Posterior cingulate gyrus (tissue), 11 donors: ENCODE measurements at places on chromosomes 5 and 9.

- DNase-seq: no peak
These were observed 633.8 kb downstream of the SLCO4C1 start for GRCh38 chr5:101662263-101662662.

DNA sequence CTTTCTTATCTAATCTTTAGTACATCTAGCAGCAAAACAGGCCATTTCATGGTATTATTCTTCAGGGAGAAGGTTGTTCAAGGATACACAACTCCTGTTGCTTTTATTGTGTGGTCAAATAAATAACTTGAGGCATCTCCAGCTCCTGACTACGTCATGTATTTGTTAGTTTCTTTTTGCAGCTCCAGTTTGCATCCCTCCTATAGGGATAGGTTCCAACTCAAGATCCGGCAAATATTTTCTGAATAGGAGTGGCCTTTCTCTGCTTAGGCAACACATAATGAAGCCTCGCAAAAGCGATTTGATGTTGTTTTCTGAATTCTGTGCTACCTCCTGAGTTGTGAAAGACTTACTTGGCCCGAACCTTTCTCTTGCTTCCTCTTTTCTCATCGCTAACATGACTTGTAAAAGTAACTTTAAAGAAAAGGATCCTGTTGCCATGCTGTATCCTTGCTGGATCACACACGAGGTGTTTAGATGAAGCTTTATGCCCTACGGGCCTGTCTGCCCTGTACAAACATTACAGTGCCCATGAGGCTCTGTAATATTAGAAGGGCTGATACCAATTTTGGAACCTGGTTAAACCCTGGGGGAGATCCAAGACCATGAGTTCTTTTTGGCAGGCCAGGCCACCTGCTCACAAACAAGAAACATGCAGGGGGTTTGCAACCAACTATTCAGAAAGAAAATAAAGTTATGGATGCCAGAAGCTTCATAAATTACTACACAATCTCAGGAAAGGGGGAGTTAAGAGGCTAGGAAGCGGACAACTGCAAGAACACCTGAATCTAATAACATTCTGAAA is 149.8 kb upstream of the FGF10 start:
- no peak for DNase-seq

DNA sequence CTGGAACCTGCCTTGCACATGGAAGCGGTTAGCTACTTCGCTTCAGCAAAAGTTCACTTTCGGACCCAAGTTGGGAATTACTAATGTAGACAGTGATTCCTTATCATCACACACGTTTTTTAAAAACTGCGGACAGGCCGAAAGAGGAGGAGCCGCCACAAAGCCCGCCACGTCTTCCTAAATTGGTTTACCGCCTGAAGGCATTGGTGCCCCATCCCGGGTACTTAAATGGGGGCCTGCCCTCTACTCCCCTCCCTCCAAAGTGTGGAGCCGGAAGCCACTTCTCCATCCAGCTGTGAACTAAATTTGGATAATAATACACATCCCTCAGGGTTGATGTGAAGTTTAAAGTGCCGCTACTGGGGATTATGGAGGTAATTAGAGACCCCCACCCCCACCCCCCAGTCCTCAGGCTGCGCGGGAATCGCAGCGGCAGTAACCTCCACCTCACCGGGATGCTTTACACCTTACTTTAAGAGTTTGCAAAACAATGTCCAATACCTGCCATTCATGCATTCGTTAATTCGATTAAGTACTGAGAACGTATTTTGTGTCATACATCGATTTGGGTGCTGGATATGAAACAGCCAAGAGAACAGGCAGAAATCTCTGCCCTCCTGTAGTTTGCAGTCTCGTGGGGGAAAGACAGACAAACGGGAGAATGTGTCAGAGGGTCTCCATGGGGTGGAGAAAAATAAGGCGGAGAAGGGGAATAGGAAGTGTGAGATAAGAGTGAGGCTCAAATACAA is 937 bp upstream of the MACROH2A1 start:
- no peak for DNase-seq

DNA sequence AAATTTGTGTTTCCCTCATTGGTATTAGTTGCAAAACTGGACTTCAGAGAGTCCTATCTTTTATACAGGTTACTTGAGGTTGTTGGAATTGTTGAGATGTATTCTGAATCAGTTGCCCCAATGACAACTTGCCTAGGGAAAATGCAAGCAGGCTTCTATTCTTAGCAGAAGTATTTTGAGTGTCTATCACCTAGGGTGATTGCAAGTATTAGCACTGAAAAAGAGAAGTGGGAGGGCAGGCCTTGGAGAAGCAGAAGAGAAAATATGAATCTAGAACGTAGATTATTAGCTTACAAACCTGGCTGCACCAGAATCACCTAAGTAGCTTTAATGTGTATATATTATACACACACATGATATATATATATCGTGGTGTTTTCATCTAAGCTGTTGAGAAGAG is 43.2 kb downstream of the ADAMTS12 start:
- DNase-seq: no peak

DNA sequence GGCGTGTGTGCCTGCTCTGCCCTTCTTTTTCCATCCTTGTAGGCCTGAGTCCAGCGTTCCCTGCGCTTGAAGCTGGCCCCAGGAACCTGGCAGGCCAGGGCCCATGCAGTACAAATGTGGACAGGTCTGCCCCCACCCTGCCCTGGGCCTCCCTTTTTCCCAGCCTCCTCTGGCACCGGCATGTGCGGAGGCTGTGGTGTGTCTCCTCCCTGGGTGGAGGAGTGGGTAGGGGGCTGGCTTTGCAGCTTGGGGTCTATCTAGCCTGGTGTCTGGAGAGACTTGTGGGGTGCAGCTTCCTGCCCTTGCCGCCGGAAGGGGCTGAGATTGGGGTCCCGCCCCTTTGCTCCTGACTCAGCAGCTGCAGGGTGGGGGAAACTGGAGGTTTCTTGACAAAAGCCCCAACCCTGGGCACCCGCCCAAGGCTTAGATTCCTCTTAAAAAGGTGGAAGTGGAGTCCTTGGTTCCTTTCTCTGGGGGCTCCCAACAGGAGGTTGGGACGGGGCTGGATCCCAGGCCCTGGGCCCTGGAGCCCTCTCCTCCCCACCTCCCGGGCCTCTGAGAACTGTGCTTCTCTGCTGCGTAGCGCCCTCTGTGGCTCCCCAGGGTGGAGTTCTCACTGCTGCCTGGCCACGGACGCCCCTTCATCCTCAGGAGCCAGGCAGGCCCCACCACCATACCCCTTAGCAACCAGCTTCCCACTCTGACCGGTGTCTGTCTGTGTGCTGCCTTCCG is 18.0 kb downstream of the RXRA start:
- DNase-seq: no peak

DNA sequence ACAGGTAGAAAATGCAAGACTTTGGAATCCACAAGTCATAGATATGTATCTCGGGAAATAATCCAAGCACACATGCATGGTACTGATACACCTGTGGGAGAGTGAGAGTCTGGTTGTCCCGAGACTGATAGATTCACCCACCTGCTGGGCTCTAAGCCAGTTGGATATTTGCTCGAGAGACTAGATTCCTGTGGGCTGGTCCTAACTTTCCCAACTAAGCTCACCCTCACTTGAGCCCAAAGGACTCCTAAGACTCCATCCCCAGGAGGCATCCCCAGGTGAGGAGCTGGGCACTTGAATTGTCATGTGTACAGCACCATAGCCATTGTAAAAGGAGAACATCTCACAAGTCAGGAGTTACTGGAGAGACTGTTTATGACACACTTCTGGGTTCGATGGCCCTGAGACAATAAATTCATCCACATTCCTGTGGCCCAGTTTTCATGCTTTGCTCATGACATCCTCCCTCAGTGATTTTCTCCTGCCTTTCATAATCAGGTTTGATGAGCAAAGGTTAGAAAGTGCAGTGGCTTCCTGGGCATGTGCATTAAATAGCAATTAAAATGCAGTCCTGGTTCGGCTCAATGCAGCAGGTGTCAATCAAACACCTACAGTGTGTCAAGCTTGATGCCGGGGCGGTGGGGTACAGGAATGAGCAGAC is 18.1 kb downstream of the SLC1A1 start:
- DNase-seq: no peak

GRCh38 chr5:94968507-94969095 is 316.3 kb downstream of the MCTP1 start:
- no peak for DNase-seq

GRCh38 chr9:135731454-135731853 is 29.5 kb downstream of the KCNT1 start:
- no peak for DNase-seq

- DNase-seq: no peak
These were observed 22.1 kb downstream of the SARDH start for GRCh38 chr9:133715866-133716563.

- no peak for DNase-seq
These were observed 83.1 kb downstream of the KCNT1 start for GRCh38 chr9:135785013-135785575.

DNA sequence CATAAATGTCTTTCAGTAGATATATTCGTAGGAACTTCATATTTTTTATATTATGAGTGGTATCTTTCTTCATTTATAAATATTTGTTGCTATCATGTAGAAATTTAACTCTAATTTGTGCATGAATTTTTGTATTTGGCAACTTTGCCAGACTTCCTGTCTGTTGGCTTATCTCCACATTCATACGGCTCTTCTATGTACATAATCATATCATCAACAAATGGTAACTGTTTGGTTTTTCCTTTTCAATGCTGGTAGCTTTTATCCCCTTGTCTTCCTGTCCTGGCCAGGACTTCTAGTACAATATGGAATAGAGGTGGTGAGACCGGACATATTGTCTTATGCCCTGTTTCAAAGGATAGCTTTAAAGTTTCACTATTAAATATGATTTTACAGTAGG is 132.3 kb upstream of the COL5A1 start:
- DNase-seq: no peak

- DNase-seq: no peak
These were observed 7.6 kb downstream of the TTC39B start for GRCh38 chr9:15299374-15299939.

GRCh38 chr5:2522372-2522771 is 229.1 kb downstream of the IRX2 start:
- DNase-seq: no peak
